ENCODE measurements at places on chromosomes 4 and X.

GRCh38 chr4:182238355-182238931 is 4.8 kb upstream of the TENM3 start:
- peak; percentile 95 for DNase-seq

DNA sequence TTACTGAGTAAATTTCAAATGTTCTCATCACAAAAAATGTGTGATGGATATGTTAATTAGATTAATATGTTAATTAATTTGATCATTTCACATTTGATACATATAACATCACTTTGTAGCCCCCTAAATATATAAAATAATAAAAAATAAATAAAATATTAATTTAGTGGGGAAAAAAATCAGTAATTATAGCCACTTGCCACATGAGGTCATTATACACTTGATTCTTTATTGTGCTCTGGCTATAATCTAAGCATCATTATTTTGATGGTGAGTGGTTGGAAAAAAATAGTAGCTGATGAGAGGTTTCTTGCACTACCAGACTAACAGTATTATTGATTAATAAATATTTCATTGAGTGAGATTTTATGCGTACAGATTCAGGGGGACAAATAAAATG is 57.4 kb downstream of the DCK start:
- no peak for DNase-seq

GRCh38 chr4:40292313-40292759 is 42.8 kb upstream of the CHRNA9 start:
- no peak for DNase-seq

- peak; percentile 71 for DNase-seq
Observed at GRCh38 chr4:145183023-145183422, 2.6 kb upstream of the OTUD4 start.

GRCh38 chrX:15242899-15243555 is 26.9 kb downstream of the ASB9 start:
- DNase-seq = no peak

GRCh38 chr4:173170182-173170778 is 1.7 kb downstream of the GALNT7 start:
- DNase-seq = no peak

GRCh38 chr4:110637408-110638088 is 14.7 kb upstream of the PITX2 start:
- DNase-seq = peak; percentile 83

GRCh38 chr4:183263787-183264386 is 56.2 kb downstream of the CLDN22 start:
- DNase-seq = no peak

- no peak for DNase-seq
Observed at GRCh38 chr4:8280158-8280875, 10.8 kb downstream of the HTRA3 start.

DNA sequence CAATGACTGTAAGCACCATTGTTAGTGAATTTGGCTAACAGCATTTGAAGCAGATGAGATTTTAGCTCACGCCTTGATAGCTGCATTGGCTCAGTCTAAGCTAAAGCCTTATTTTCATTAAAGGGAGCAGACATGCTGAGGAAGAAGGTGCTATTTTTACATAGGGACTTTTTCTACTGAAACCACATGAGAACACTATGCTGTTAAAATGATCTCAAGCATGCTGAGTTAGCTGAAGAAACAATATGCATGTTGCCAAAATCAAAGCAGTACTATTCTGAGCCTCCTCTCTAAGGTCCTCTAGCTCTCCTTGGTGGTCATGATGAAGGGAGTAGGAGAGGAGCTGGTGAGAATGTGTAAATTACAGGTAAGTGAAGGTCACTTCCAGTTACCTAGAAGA is 134.4 kb upstream of the JADE1 start:
- DNase-seq = no peak

DNA sequence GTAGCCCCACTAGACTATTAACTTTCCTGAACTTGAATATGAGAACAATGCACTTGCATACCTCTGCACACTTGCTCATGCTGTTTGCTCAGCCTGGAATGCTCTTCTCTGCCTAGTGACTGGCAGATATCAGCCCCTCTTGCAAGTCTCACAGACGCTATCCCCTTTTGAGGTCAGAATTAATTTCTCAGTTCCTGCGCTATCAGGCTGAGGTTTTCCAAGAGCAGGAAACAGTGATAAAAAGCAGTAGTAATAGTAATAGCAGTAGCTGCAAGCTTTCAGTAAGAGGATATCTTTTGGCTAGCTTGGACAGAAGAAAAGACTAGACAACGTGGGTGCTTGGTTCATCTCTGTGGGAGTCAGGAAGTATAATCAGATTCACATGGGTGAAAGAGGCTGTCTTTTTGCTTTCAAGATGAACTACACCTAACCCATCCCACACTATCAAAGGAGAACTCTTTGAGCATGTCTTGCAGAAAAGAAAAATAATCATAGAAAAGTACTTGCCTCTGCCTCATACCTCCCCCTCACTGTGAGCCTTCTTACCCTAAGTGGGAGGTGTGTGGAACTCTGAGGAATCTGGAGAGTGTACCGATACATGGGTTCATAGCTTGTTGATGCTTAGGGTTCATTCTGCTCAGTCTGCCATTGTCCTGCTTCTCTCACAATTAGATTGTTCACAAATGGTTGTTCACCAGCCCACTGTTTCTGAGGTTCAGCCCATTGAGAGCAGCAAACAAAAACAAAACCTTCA is 11.3 kb upstream of the DRP2 start:
- peak; percentile 60 for DNase-seq

DNA sequence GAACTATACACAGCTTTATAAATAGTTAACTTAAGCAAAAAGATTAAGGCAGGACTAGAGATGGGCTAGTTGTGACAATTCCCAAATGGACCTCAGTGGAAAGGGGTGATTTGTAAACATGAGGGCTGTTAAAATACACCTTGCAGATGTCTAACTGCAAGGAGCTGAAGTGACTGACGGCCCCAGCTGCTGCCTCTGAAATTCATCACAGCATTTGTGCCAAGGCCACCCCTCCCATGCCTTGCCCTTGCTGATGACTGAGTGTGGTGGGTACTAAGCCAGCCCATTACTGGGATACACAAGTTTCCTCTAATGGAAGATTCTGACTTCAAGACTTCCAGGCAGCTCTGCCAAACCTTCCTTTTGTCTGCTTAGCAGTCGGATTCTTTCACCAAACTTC is 23.7 kb upstream of the EGFL6 start:
- DNase-seq = no peak

GRCh38 chr4:184250795-184251669 is 33.4 kb upstream of the ENPP6 start:
- peak; percentile 32 for DNase-seq

DNA sequence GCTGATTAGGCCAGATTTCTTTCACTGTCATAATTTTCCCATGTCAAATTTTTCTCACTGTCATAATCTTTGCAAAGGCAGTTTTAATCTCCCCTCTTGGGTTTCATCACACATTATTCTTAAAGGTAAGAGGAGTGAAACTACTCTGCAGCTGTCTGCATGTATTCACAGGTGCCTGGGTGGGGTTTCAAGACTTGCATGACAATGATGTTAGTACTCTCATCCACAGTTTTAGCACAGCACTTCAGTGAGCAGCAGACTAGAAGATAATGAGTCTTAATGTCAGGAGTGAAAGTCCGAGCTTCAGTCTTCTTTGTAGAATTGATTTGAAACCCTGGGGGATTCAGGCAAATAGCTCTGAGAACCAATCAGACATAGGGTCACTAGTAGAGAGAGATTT is 182.5 kb upstream of the GALNT7 start:
- DNase-seq = no peak

DNA sequence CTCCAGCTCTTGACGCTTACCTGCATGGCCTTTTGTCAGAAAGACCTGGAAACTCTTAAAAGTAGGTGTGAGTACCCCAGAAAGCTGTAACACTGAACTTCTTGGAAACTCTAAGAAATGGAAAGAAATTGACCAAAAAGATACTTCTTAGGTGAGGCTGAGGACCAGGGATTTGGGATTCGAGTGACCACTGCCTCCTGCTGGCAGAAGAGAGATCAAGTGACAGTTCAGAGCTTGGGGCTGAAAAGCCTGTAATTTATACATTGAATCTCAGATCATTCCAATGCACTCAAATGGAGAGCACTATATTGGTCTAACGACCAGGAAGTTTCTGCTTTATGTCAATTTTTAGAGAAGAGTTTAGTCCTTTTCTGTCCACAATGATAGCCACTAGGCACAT is 204.6 kb downstream of the PDGFRA start:
- DNase-seq = no peak

- no peak for DNase-seq
Observed at GRCh38 chr4:41883988-41884734, 51.1 kb upstream of the TMEM33 start.

DNA sequence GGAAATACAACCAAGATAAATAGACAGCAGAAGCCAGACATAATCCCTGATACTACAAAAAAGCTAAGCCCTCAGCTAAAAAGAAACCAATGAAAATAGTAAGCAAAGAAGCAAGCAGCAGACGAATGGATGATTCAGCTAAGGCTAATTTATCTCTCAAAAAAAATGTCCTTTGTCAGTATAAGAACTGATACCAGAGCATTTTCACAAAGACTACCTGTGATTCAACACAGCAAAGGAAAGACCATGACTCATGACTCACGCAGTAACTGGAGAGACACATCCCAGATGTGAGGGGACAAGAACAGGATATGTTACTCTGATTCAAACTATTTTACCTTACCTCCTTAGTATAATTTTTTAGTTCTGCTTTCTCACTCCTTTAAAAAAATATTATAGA is 22.7 kb upstream of the TMPRSS11F start:
- peak; percentile 66 for DNase-seq

- DNase-seq = no peak
Observed at GRCh38 chr4:48470570-48470969, 12.6 kb upstream of the SLC10A4 start.

GRCh38 chr4:127829014-127829413 is 46.9 kb downstream of the HSPA4L start:
- no peak for DNase-seq

GRCh38 chr4:9923195-9923812 is 98.0 kb downstream of the SLC2A9 start:
- no peak for DNase-seq

DNA sequence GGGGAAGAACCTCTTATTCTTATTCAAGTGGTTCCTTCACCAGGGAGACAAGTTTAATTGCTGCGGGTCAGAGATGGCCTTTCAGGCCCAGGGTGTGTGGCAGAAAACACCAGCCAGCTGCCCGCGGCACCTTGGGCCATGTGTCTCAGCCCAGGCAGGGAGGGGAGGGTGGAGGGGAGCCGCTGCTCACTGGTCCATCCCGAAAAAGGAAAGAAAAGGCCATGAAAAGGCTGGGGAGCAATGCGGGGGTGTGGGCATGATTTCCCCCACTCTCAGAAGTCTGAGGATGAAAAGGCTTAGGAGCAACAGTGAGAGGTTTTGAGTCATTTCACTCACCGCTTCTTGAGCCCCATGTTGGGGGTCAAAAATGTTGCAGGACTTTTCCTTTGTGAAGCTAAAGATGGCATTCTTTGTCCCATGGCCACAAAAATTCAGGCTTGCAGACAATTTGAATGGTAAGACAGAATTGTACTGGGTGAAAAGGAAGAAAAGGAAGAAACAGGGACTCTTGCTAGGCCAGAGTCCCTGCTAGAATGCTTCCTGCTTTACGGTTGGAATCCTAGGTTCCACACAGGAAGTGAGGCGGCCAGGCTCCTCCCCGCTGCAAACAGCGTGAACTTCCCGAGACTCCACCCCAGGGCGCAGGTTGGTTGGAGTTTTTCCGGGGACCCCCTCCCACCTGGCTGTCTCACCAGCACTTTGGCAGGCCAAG is 17.4 kb upstream of the FAM47E start:
- peak; percentile 67 for DNase-seq

DNA sequence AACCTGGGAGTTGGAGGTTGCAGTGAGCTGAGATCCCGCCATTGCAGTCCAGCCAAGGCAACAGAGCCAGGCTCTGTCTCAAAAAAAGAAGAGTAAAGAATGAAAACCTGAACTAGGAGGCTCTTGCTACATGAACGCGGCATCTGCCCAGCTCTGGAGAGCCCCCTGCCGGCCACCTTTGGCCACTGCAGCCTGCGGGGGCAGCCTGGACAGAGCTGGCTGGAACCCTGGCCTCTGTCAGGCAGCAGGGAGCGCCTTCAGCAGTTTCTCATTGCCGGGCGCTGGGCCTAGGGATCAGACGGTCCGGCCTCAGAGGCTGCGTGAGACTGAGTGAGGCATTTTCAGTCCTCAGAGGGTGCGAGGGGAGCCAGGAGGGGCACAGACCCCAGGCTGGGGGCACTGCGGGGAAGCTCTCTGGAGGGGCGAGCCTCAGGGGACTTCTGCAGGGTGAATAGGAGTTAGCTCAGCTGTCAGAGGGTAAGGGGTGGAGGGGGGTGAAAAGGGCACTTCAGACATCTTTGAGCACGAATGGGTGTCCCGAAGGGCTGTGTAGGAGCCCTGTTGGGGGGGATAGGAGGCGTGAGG is 17.5 kb downstream of the DOK7 start:
- DNase-seq = peak; percentile 97

GRCh38 chr4:168636040-168636439 is 139.2 kb downstream of the PALLD start:
- DNase-seq = no peak

GRCh38 chrX:2707334-2707760 is 16.3 kb downstream of the CD99 start:
- peak; percentile 98 for DNase-seq

DNA sequence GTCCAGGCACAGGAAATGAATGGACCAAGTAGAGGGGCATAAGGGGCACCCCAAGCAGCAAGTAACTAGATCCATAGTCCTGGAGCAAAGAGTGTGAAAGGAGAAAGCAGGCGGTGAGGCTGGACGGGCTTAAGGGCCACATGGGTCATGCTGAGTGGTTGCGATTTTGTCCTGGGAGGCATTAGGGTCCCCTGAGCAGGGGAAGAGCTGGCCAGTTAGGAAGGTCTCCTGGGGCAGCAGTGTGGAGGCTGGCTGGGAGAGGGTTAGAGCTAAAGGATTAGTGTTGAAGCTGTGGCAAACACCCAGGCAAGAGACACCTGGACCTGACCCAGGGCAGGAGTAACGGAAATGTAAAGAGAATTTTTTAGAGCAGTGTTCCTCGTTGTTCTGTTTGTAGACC is 26.5 kb downstream of the MYOZ2 start:
- DNase-seq = no peak

DNA sequence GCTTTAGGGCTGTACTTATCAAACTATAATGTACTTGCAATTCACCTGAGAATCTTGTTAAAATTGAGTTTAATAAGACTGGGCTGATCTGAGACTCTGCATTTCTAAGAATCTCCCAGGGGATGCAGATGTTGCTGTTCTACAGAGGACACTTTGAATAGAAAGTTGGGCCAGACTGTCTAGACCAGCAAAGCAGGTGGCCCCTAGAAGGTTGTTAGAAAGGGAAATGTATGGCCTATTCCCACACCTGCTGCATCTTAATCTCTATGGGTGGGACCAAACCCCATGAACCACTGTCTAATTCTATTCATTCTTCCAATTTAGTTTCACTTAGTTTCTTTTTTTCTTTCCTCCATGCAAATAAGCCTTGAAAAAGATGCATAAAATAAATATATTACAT is 413.2 kb upstream of the TECRL start:
- no peak for DNase-seq

- DNase-seq = no peak
Observed at GRCh38 chr4:110064295-110064694, 134.1 kb downstream of the ELOVL6 start.

- DNase-seq = no peak
Observed at GRCh38 chr4:88134536-88135355, 23.7 kb downstream of the ABCG2 start.
